ENCODE measurements at places on chromosomes 7 and 10.
A peak's percentile ranks its signal among the peaks of the same experiment; 100 is the strongest.

DNA sequence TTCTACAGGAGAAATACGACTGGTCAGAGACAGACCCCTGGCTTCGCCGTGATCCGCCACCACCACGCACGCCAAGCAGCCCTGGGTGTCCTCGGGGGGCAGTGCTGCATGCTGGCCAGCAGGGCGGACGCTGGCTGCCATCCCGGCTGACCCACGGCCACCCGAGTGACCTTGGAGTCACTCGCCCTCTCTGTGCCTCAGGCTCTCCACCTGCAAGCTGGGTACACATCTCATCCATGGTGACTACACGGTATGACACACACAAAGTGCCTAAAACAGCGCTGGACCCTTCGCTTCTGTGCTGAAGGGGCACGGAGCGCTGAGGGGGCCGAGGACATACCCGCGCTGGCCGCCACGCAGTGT is 62.0 kb upstream of the RNF32 start:
- DNase-seq: no peak

- DNase-seq: no peak
Measured at GRCh38 chr10:101550965-101551364, 37.1 kb downstream of the POLL start.

DNA sequence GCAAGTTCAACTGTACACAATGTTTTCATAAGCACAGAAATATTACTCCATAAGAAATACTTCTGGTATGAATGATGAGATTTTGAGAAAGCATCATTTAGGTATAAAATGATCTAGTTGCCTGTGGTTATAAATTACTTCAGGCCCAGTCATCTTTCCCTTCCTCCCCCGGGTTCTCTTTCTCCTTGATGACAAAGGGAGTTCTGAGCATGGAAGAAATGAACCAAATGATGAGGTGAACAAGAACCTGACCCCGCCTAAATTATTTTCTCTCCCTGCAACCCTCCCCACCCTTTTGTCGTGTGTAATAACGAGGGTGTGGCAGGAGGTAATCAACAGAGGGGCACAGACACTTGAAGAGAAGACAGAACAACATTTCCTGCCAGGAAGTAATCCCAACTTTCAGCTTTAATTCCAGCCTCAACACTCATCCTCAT is 319.6 kb upstream of the SP8 start:
- no peak for DNase-seq

DNA sequence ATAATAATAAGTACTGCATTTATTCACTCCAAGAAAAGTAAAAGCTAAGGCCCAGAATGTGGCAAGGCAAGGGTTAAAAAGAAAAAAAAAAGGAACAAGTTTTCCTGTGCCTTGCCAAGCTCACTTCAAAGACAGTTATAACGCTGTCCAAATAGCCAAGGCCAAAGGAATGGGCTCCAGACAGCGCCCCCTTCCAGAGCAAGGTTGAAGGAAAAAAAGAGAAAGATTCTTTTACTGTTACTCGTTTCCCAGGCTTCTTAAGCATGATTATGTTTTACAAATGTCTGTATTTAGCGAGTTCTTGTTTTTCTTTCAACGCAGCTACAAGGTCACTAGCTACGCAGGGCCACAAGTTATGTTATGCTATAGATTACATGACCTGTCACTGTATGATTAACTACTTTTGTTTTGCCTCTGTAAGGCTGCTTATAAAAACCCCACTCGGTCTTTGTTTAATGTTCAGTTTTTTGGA is 9.1 kb upstream of the EIF4H start:
- DNase-seq: no peak

DNA sequence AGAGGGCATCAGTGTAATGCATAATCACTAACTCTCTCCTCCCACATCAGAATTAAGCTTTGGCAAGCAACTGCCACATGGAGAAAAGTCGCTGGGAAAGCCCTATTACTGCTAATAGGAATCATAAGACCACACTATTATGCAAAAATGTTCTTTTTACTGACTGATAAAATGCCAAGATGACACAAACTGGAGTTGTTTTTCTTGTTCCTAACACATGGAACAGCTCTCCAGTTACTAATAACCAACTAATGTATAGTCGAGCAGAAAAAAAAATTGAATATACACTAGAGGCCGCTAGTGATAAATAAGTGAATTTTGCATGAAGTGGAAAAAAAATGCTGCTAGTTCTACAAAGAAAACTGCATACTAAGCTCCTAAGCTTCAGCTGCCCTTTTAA is 165.6 kb downstream of the TPK1 start:
- DNase-seq: no peak

GRCh38 chr7:8161364-8161828 is 100.6 kb downstream of the ICA1 start:
- no peak for DNase-seq

DNA sequence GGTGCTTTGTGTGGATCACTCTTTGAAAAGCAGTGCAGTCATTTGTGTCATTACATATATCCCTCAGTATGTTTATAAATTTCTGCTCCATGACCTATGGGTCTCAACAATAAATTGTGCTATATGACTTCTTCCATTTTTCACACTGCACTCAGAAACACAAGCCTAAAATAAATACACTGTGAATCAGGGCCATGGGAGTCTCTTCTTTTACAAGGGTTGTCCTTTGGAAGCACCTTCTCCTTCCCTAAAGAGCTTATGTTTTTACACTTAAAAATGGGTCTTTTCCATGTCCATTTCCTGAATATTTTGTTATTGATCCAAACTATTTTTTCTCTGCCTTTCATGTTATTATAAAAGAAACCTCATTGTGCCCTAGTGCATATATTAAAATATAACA is 108.3 kb upstream of the MEOX2 start:
- DNase-seq: no peak

GRCh38 chr10:122244001-122244975 is 26.8 kb upstream of the BTBD16 start:
- DNase-seq: no peak

- no peak for DNase-seq
Measured at GRCh38 chr7:79412438-79412837, 41.0 kb downstream of the MAGI2 start.

GRCh38 chr10:132534391-132535064 is 3.1 kb upstream of the INPP5A start:
- no peak for DNase-seq

GRCh38 chr10:89518108-89518507 is 17.3 kb downstream of the SLC16A12 start:
- no peak for DNase-seq

DNA sequence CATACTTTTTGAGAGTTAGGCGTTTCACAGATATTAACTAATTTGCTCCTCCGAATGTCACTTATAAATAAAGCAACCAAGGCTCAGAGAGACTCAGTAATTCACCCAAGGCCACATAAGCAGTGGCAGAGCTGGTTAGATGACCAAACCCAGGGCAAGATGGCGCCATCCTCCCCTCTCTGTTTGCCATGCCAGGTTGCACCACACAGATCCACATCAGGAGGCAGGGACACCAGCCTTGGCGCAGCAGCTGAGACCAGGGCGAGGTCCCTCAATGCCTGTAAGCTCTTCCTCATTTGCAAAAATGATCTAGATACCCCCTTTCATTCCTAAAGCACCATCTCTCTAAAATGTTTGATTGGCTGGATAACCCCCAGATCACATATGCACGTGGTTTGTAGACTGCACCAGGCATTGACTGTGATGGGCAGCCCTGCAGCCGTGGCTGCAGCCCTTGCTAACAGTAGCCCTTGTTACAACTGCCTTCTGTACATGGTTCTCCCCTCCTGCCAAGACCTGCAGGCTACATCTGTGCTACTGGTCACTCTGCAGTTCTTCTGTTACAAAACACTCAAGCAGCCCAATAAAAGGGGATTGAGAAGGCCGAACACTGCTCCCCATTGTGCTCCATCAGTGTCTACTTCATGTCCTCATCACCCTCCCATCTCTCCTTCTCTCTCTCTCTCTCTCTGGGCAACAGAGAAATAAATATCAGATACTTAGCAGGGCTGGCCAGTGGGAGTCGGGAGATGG is 298.6 kb downstream of the PRPF18 start:
- DNase-seq: no peak

GRCh38 chr10:85315657-85316056 is 987.3 kb downstream of the CCSER2 start:
- no peak for DNase-seq

- peak; percentile 53 for DNase-seq
Measured at GRCh38 chr7:28626624-28627262, 214.4 kb downstream of the CREB5 start.

- DNase-seq: no peak
Measured at GRCh38 chr7:7569081-7569527, 2.4 kb downstream of the MIOS start.

DNA sequence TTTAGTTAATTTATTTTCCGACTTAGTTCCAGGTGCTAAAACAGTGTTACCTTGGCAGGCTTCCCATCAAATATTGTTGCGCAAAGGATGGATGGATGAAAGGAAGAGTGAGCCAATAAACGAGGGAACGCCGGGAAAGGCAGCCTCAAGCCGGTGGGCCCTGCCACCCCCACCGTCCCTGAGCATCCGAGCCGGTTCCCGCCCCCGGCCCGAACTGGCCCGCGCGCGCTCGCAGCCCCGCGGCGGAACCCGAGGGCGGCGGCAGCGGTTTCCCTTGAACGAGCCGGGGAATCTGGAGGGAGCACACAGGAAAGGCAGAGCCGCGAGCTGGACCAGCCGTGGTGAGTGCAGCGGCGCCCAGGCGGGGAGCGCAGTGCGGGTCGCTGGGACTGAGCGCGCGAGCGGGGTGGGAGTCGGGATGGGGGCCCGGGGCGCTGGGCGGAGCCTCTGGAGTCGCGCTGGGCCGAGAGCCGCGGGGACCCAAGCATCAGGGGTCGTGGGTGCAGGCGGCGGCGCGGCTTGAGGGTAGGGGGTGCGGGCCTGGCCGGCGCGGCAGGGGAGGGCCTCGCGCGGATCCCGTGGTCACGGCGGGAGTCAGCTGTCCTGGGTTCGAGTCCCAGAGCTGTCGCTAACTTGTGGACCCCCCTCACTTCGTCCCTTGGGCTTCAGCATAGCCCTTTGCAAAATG is at the start of gene AGK:
TSS of gene AGK (plus strand) at position 317 of the 688 bp plus-strand sequence. CDS start 4,057 bp downstream, outside the sequence.
- peak; percentile 86 for DNase-seq

DNA sequence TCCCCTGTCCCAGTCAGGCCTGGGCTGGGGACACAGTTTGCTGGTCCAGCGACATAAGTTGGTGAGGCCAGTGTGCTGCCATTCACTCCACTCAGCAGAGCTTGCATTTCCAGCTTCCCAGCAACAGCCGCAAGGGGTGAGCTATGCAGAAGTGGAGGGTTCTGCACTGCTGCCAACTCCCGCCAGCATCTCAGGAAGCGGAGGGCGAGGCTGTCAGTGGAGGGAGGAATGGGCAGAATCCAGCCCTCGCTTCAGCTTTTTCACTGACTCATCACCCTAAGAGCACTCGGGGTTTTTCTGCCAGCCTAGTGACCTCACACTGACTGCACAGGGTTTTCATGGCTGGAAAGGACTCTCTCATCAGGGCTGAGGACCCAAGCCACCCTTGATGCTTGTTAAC is 625.1 kb upstream of the MKI67 start:
- DNase-seq: peak; percentile 59

- DNase-seq: no peak
Measured at GRCh38 chr7:117951285-117951684, 78.0 kb upstream of the CTTNBP2 start.

- no peak for DNase-seq
Measured at GRCh38 chr10:84308481-84309304, 19.7 kb upstream of the CCSER2 start.

DNA sequence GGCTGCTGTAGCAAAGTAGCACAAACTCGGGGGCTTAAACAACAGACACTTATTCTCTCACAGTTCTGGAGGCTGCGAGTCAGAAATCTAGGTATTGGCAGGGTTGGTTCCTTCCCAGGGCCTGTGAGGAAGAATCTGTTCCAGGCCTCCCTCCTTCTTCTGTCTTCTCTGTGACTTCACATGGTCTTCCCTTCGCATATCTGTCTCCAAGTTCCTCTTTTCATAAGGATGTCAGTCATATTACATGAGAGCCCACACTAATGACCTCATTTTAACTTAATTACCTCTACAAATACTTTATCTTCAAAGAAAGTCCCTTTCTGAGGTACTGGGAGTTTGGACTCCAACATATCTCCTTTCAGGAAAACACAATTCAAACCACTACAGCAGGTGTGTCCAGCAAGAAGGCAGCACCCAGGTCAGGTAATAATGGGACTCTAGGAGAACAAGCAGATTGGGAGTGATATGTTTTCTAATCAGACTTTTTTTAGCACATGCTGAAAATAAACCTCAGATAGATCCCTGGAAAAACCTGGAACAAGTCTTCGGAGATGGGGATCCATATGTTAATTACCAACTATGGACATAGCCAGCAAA is 11.7 kb downstream of the CREB5 start:
- DNase-seq: no peak

DNA sequence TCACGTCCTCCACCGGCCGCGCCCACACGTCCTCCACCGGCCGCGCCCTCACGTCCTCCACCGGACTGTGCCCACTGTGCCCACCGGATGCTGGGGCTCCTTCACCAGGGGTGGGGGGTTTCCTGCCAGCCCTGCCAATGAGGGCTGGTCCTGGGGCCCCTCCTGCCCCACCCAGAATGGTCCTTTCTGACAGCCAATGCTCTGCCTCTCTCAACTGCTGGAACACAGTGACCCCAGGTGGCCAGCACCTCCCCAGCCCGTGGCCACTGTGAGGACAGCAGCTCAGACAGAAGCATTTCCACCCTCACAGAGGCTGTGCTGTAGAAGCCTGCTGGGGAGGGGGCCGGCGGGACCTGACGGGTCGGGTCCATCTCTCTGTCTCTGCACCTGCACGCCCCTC is 90.1 kb upstream of the DNAAF5 start:
- peak; percentile 47 for DNase-seq

DNA sequence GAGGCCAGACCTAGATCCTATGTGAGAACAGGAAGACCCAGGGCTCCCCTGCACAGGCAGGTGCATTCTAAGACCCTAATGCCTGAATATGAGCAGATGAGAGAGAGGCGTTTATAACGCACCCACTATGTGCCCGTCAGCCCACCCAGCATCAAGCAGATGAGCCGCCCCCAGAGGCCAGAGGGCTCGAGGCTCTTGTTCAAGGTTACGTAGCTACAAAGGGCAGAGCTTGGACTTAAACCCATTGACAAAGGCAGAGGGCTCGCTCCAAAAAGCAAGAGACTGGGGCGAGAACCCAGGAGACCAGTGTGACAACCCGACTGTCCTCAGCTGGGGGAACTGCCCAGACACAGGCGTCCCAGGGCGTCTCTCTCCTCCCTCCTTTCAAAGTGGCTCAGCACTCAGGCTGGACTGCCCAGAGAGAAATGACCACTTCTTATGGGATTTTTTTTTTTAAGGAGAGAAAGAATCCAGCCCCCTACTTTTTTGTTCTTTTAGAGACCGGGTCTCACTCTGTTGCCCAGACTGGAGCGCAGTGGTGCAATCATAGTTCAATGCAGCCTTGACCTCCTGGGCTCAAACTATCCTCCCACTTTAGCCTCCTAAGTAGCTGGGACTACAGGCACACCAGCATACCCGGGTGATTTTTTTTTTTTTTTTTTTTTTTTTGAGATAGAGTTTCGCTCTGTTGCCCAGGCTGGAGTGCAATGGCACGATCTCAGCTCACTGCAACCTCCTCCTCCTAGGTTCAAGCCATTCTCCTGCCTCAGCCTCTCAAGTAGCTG is 40.1 kb downstream of the TNRC18 start:
- DNase-seq: no peak

GRCh38 chr10:123470336-123470921 is 195.7 kb upstream of the GPR26 start:
- DNase-seq: no peak

- peak; percentile 42 for DNase-seq
Measured at GRCh38 chr10:35172574-35172973, 45.9 kb downstream of the CREM start.
